ENCODE measurements at places on chromosomes 1 and 21.

- no peak for DNase-seq
Measured at GRCh38 chr1:226337276-226337875, 28.4 kb upstream of the LIN9 start.

- DNase-seq: no peak
Measured at GRCh38 chr1:204580862-204581261, 64.7 kb downstream of the MDM4 start.

DNA sequence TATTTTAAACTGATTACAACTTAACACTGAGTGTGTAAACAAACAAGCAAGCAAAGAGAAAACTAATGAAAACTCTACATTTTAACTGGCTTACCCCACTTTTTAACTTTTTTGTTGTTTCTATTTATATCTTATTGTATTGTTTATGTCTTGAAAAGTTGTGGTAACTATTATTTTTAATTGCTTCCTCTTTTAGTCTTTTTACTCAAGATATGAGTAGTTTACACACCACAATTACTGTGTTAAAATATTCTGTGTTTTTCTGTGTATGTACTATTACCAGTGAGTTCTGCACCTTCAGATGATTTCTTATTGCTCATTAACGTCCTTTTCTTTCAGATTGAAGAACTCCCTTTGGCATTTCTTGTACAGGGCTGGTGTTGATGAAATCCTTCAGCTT, 4.7 kb upstream of the HHAT start:
- DNase-seq: no peak

DNA sequence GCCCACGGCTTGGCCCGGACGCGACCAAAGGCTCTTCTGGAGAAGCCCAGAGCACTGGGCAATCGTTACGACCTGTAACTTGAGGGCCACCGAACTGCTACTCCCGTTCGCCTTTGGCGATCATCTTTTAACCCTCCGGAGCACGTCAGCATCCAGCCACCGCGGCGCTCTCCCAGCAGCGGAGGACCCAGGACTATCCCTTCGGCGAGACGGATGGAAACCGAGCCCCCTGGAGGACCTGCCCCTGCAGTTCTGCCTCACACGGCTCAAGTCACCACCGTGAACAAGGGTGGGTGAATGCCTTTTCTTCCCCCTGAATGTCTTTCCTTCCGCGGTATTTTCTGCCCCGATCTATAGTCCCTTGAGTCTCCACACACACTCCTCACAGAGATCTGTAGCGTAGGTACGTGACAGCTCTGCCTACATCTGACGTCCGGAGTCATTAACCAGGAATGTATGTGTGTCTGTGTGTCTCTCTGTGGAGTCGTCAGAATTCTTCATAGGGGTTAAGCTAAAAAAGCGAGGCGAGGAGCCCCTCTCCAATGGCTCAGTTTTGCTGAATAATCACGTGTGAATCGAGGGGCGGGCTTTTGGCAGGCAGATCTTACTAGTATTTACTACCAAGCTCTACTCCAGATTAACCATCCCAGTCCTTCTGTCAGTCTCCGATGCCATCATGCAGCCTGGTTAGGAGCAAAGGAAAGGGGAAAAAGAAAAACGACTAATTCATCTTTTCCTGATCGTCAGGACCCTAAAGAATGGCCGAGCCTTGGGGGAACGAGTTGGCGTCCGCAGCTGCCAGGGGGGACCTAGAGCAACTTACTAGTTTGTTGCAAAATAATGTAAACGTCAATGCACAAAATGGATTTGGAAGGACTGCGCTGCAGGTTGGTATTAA, at the start of gene CDKN2C:
Gene CDKN2C (plus strand): TSS at position 635 of the 898 bp plus-strand sequence. CDS start 124 bp downstream, at position 759.
- no peak for DNase-seq

DNA sequence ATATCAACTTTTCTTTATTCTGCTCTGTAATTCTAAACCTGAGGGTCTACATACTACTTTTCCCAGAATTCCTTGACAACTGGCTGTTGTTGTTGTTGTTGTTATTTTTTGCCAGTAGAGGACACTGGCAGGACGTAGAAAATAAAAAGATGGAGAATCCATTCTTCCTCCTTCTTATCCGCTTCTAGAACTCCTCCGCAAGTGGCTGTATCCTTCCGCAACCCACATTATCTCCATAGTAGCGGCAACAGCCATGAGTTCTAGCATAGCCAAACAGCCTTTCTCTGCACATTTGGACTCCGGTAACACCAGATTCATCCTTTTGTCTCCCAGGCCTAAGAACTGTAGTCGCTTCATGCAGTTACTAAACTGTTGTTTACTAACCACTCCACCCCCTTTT, 91.1 kb upstream of the CACHD1 start:
- DNase-seq: no peak

DNA sequence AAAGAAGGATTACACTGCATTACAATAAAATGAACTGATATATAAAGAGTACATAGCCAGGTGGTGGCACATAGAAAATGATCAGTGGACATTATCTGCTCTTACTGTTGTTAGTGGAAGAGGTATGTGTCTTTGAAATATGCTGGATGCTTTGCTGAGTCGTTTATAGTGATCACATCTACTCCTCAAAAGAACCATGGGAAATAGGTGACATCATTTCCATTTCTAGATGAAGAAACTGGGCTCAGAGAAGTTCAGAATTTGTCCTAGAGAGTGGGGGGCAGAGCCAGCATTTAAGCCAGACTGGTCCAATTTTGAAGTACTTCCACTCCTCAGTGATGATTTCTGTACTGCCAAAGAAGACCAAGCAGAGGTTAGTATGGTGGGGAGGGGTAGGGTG, 34.0 kb upstream of the BACH1 start:
- DNase-seq: no peak

DNA sequence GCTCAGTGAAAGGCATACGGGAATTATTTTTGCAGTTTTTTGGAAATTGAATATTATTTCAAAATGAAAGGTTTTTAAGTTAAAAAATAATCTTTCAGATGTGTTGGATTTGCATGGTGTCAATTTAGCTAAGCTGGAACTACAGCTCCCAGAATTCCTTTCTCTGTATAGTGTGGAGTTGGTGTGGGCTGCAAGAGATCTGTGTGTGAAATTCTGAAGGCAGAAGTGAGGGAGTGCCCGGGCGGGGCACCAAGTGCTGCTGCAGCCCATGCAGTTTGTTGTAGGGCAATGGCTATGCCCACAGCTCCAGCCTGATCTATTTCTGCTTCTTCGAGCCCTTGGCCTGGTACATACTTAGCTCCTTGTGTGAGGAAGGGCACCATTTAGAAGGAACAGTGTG, 60.5 kb upstream of the CSF1 start:
- DNase-seq: no peak

DNA sequence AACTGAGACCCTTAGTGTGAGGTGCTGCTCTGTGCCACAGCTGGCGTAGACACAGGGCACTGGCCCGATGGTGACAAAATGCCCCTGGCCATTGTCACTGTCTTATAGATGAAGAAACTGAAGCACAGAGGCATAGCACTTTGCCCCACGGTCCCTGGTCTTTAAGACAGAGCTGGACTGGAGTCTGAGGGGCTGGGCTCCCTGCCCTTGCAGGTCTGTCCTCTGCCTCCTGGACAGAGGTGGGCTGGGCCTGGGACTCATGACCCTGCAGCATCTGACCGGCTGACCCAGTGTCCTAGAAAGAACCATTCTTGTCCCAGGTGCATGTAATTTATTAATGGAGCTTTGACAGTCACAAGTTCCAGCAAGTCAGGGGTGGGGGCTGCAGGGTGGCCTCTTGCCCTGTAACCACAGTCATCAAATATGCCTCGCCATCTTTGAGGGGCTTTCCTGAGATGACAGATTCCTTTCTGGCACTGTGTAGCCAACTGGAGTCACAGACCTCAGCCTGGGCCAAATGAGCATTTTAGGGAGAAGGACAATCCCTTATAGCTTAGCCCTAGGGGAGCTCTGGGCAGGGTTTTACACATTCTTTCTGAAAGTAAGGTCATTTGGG, 6.1 kb downstream of the SLFNL1 start:
- DNase-seq: no peak

DNA sequence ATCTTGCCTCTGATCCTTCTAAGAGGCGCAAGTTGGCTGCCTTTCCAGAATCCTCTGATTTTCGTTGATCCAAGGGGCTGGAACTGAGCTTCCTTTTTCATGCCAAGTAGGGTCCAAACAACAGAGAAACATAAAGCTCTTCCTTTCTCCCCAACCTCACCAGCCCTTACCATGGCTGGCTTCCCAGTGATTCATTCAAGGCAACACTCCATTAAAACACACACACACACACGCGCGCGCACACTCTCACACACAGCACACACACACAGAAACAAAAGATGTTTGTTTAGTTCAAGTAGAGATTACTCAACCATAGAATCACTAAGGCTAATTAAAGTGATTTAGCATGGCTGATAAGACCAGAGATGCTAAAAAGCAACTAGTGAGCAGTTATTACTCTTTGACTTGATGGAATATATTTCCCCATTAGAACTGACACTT, 13.0 kb upstream of the GUCA2A start:
- DNase-seq: no peak

- DNase-seq: no peak
Measured at GRCh38 chr21:34255073-34255472, 108.7 kb upstream of the KCNE2 start.

GRCh38 chr21:41596241-41596925, 88.4 kb upstream of the TMPRSS2 start:
- DNase-seq: no peak

DNA sequence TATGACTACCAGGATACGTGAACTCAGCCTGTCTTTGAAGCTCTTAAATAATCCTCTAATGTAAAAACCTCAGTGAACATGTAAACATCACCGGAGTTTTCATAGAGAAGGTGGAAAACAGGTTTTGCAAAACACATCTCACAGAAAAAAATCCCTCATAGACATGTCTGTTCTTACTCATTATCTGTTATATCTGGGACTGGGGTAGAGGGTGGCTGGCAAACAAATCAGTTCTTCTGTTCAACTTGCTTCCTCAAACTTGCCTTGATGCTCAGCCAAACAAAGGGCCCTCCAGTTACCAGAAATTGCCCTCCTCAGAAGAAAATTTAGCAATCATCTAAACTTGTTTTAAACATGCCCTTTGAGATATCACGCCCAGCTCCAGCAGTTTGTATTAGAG, 66.1 kb upstream of the CXADR start:
- no peak for DNase-seq

DNA sequence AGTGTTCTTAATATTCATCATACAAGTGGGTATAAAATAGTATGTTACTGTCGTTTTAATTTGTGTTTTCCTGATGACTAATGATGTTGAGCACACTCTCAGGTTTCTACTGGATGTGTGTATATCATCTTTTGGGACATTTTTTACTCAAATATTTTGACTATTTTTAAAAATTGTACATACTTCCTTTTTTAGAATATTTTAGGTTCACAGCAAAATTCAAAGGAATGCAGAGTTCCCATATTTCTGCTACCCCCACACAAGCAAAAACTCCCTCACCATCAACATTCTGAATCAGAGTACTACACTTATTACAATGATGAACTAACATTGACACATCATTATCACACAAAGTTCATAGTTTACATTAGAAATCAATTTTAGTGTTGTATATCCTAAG, 114.5 kb downstream of the DPYD start:
- no peak for DNase-seq

DNA sequence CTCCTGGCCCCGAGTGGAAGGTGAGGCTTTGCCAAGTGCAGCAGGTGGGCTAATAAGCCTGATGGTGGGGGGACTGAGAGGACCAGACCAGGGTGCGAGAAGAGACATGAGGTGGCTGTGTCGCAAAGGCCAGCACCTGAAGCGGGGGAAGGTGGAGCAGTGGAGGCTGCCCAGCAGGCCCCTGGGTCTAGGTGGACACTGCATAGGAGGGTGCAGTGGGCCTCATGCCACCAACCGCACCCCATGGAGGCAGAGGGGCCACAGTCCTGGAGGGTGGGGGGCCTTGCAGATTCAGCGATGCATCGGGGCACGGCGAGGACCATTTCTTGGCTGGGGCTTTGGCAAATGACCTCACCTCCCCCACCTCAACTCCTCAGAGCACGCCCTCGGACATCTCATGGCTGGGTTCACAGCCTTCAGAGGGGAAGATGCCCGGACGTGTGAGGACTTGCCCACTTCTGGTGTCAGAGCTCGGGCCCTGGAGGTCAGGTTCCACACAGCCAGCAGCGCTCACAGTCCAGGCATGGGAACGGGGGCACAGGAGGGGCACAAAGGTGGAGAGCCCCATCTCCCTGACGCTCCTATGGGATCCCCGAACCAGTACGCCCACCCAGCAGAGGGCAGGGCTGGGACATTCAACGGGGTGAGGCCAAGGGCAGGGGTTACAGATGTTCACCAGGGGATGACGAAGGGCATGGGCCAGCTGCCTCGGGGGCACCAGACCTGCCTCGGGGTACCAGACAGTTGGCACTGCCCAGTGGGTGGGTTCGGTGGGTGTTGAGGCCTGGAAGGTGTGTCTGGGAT, 35.4 kb downstream of the UBE2G2 start:
- DNase-seq: no peak

DNA sequence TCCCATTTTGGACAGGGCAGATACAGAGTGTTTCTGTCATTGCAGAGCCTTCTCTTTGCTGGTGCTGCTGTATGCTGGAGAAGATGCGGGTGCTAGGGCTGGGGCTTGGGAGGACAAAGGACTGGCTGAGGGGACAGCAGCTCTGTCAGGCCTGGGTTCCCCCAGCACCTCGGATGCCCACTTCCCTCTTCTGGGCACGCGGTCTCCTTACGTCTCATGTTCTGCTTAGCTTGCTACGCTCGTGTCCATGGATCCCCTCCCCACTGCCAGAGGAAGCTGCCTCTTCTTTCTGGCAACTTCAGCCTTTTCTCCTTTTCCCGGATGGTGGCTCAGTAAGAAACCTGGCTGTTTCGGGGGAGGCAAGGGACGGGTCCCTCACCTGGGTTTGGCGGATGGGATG, 75.7 kb downstream of the ARHGEF10L start:
- no peak for DNase-seq

DNA sequence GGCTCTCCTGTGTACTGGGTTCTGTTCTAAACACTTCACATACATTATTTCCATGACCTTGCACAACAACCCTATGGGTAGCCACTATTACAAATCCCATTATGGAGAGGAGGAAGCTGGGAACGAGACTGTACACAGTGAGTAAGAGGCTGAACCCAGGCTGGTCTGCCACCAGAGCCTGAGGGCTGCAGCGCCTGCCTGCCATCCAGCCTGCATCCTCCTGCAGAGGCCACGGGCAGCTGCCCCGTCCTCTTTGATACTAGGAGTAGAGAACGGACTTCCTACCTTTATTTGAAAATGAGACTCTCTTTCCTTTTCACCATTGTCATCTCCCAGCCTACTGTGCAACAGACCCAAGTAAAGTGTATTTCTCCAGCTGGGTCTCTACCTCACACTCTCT, 370.0 kb downstream of the HHAT start:
- DNase-seq: no peak

DNA sequence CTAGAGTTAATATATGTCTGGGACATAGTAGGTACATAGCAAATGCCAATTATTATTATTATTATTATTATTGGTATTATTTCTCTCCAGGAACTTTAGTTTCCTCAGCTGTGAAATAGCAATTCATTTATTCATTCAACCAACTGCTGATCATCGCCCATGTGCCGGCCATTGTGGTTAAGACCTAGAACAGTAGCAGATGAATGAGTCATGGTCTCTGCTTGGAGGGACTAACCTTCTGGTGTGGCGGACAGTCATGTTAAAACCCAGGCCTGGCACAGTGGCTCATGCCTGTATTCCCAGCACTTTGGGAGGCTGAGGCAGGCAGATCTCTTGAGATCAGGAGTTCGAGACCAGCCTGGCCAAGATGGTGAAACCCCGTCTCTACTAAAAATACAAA, 23.8 kb upstream of the LDLRAP1 start:
- DNase-seq: no peak

Measured in cortex of kidney (tissue), 1 donor.